ENCODE measurements at places on chromosomes 7 and 10.
A peak's percentile ranks its signal among the peaks of the same experiment; 100 is the strongest.

- no peak for DNase-seq
Measured at GRCh38 chr10:61993711-61994401, 92.4 kb downstream of the ARID5B start.

DNA sequence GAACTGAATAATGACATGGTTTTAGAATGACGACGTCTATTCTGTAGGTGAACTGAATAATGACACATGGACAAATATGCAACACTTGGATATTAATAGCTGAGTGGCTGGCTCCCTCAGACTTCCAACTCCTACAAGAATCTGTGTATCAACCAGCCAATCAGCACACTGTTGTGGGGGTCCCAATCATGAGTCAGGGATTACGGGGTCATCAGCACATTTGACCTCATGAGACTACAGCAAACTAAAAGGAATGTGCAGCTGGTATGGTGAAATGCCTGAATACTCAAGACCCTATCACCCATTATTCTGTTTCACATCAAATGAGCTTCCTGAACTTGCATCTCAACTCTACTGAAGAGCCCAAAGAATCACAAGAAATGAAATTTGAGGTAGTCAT, 192.5 kb downstream of the ANK3 start:
- DNase-seq: no peak

GRCh38 chr10:127522298-127522697, 26.8 kb upstream of the NPS start:
- DNase-seq: peak; percentile 75

GRCh38 chr10:52965938-52966401, 193.4 kb upstream of the MBL2 start:
- DNase-seq: no peak

- DNase-seq: no peak
Measured at GRCh38 chr10:17793823-17794644, 15.1 kb upstream of the MRC1 start.

- DNase-seq: no peak
Measured at GRCh38 chr7:128275681-128276080, 34.6 kb downstream of the LEP start.

- no peak for DNase-seq
Measured at GRCh38 chr7:154167051-154167450, 114.9 kb downstream of the DPP6 start.

DNA sequence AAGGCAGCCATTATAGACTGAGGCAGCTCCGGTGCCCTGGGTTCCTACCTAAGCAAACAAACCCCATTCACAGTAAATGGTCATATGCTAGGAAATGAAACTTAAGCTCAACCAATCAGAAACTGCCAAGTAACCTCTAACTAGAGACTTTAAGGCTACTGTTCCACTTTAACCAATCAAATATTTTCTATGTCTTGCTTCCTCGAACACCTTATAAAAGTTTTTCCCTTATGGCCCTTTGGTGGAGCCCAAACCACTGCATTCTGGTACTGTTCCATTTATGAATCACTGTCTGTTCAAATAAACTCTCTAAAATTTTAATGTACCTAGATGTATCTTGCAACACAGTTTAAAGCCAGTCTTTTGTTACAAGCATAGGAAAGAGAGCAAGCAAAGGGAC, 361.1 kb downstream of the HGF start:
- no peak for DNase-seq

- DNase-seq: no peak
Measured at GRCh38 chr10:118045837-118046394, 825 bp downstream of the RAB11FIP2 start.
